ENCODE measurements at places on chromosomes 4 and X. TPM values are rescaled to one million over a fixed set of nuclear protein-coding genes. Genes with fewer than 3 reads are reported as not detected.
A peak's percentile ranks its signal among the peaks of the same experiment; 100 is the strongest.

SHOX gene
- not detected for total RNA-seq

GRCh38 chr4:109009909-109010308, 247.1 kb upstream of the ETNPPL start:
- DNase-seq: no peak

- no peak for DNase-seq
Observed at GRCh38 chr4:80448056-80448455, 112.5 kb downstream of the CFAP299 start.

PCSK1N gene
- total RNA-seq: 3.2 TPM

DNA sequence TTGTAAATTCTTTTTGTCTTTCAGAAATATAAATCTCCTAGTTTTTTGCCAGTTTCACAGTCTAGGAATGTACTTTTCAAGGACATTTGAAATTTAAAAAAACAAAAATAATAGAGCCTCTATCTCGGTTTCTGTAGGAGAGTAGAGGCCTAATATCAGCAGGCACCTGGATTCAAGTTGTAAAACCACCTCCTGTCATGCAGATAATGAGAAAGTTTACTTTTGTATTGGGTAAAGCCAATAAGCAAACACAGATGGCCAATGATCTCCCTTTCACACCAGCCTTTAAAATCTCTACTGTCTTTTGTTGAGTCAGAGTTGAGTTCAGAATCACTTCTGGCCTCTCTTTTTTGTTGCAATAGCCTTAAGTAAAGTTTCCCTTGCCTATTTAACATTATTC, 1499.9 kb downstream of the PCDH18 start:
- no peak for DNase-seq

GRCh38 chr4:101019941-101020401, 327.4 kb downstream of the PPP3CA start:
- no peak for DNase-seq

- DNase-seq: no peak
Observed at GRCh38 chr4:10743357-10743756, 58.8 kb upstream of the CLNK start.

GRCh38 chrX:154307202-154307601, 11.6 kb downstream of the TKTL1 start:
- no peak for DNase-seq

DNA sequence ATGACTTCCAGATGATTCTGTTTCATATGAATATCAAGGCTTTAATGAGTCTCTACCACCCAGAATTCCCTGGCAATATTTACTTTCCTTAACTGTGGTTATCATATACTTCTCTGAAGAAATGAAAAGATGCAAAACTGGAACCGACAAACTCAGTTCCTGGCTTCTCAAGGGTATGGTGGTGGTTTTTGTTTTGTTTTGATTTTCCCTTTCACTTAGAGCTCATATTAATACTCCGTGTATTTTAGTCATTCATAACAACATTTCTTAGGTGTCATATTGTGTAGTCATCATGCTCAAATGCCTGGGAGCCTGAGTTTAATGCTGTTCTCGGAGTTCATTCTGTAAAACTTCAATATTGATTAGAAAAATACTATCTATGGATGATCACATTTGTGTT, 665 bp downstream of the TRPC5OS start:
- no peak for DNase-seq

GRCh38 chrX:152231106-152231505, 92.7 kb upstream of the MAGEA10 start:
- DNase-seq: no peak

CT45A10 gene
- not detected for total RNA-seq

SOX3 gene
- total RNA-seq: not detected

DNA sequence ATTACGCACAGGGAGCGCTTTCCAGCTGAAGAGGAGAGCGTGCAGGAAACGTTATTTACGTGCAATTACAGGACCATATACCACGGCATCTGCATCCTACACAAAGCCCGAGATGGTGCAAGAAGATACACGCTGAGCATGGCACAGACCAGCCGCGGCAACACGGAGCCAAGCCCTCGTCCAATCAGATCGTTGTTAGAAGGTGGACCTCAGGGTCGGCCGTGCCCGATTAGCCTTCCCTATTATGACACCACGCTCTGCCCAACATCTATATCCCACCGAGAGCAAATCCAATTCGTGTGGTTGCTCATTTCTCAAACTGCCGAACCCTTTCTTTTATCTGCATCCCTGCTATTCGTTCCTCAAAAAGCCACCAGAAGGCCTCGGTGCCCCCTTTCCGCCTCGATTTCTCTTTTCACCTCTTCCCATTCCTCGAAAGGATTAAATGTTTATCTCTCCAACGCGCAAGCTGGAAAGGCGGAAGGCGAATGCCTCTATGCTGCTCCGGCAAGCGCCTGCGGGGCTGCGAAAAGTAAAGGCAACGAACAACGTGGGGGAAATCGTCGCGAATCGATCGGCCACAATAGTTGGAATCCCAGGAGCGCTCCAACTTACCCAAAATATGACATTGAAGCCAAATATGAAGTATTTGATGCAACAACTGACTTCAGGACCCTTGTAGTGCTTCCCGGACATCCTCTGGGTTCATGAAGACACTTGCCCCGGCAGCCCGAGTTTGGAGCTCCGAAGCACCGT, 702 bp downstream of the TSPAN5 start:
- peak; percentile 62 for DNase-seq

GRCh38 chr4:1396806-1397455, 9.3 kb downstream of the NKX1-1 start:
- no peak for DNase-seq

AMBN gene
- not detected for total RNA-seq

DNA sequence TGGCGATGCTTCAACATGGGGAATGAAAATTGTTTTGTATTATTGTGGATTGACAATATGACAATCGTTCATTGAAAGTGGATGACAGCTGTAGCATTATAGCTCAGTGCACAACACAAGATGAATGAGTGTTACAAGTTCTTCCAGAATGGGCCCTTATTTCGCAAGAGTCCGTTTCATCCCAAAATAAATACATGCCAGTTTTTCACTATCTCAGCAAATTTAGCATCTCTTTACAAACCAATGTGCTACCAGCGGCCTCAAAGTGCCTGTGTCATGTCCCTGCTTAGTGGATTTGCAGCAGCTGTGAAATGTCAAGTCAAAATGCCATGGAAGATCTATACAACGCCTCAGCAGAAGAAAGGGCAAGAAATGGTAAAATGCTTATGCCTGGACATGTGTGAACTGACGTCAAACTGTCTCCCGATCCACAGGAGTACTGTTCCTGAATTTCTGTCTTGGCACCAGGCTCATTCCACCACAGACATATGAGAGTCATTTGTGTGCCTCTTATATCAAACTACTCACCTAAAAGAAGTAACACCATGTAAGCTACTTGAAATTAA, 109.6 kb downstream of the MAML3 start:
- DNase-seq: no peak

DNA sequence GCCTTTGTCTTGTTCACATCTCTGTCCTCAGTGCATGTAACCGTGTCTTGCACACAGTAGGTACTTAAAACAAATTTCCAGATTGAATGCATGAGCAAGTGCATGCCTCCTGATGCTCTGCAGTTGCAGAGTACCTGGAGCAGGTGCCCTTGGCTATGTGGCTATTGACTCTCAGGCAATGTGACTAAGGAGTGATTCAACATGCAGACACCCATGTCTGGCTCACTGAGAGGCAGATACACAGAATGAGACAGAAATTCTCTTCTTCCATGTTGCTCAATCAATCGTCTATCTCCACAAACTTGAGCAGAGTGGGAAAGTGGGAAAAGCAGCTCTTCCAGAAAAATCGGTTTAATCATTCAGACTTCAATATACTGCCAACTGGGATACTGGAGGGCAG, 111.0 kb downstream of the CHRDL1 start:
- no peak for DNase-seq

- DNase-seq: no peak
Observed at GRCh38 chrX:136666088-136666487, 18.1 kb downstream of the CD40LG start.

SMARCA1 gene
- total RNA-seq: 58.4 TPM

GPR143 gene
- total RNA-seq: not detected

CCKAR gene
- total RNA-seq: not detected

DNA sequence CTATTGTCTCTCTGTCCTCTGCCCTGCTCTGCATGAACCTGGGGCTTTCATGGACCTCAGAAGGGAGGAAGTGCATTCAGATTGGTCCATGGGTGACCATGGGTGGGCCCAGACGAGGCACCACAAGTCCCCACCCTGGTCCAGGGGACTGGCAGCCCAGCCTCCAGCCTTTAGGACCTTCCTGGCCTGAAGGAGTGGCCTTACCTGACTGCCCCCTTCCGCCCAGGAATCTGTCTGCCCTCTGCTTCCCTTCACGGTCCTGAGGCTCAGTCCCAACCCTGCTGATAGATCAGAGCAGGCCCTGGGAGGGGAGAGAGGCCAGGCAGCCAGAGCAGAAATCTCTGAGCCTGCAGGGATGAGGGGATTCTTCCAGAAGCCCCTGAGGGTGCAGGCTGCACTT, 455.4 kb downstream of the PCDH18 start:
- no peak for DNase-seq

GRCh38 chr4:18128241-18128640, 106.7 kb upstream of the LCORL start:
- no peak for DNase-seq

TBC1D19 gene
- 9.7 TPM for total RNA-seq

DNA sequence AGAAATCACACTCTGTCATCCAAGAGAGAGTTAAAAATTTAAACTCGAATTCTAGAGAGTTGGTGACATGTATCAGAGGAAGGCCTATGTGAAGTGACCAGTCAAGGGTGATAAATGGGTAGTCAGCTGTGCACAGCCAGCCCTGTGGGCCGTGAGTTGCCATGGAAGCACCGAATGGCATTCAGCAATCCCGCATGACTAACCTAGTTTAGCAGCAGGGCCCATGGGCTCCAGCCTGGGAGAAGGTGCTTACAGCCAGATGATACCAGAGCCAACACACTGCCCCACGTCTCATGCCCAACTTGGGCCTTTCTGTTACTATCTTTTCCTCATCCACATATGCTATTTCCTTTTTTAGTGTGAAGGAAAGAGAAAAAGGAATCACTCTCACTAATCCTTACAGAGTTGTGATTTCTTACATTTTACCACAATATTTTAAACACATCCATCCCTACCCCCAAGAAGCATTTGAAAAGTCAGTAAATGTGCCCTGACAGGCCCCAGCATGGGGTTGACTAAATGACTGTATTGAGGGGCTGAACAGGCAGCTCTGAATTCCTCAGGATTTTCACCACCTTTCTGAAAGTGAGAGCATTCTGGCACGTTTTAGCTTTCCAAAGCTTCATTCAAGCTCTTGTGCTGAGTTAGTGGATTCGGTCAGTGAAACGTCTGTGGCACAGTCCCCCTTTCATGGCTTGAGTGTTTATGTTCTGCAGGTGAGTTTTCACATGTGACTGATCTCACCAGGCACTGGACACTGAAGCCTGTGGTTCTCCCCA, 104.2 kb downstream of the AFF1 start:
- peak; percentile 82 for DNase-seq

- no peak for DNase-seq
Observed at GRCh38 chr4:151035911-151036310, 20.8 kb upstream of the LRBA start.

DNA sequence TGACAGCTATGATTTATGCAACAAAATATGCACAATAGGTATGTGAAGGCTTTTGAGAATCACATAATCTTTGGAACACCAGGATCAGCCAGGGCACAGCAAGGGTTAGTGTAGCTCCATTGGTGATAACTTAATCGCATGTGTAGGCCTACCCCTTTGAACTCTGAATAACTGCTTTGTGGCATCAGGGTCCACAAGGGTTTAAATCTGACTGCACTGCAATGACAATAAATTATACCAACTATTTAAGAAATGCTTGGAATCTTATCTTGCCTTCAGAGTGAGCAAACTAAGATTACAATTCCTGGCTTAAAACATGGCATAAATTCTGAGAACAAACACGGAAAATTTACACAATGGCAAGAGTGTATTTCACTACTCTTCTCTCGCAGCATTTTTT, 245.8 kb downstream of the FBXO8 start:
- DNase-seq: no peak

- no peak for DNase-seq
Observed at GRCh38 chr4:3123181-3123671, 48.7 kb downstream of the HTT start.

NAP1L2 gene
- 0.06 TPM for total RNA-seq

- DNase-seq: no peak
Observed at GRCh38 chrX:151538190-151539122, 25.0 kb upstream of the PASD1 start.

MOB1B gene
- total RNA-seq: 12.9 TPM

DNA sequence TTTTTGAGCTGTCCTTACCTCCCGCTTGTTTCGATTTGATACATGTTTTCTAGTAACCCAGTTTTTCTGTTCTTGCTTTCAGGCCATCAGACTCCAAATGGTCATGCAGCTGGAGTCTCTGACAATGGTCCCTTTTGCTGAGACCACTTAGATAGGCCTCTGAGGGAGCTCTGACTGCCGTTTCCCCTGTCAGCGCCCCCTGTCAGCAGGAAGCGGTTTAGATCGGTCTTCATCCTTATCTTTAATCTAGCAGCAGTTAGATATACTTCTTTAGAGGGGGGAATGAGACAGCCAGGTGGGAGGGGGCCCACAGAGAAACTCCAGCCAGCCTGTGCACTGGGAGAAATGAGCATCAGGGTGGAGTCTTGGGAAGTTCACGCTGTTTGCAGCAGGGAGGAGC, 457.9 kb downstream of the GPAT3 start:
- no peak for DNase-seq

- no peak for DNase-seq
Observed at GRCh38 chr4:182717788-182718583, 199.2 kb downstream of the DCTD start.

All from SJSA1 (cell line).